Temporal lobe (tissue), 4 donors: ENCODE measurements at places on chromosomes 7 and 10. TPM values are rescaled to one million over a fixed set of nuclear protein-coding genes. Genes with fewer than 3 reads are reported as not detected.

OLAH gene
- 0.25 TPM for total RNA-seq

PRF1 gene
- total RNA-seq: 0.25 TPM

FBXL15 gene
- 13.8 TPM for total RNA-seq

RBM48 gene
- 20.9 TPM for total RNA-seq

NPC1L1 gene
- total RNA-seq: not detected

ABCB4 gene
- total RNA-seq: 0.74 TPM
